CD4-positive, alpha-beta T cell treated with Interleukin-10 for 1 hour (primary cell): ENCODE measurements at places on chromosomes 6 and 20.

DNA sequence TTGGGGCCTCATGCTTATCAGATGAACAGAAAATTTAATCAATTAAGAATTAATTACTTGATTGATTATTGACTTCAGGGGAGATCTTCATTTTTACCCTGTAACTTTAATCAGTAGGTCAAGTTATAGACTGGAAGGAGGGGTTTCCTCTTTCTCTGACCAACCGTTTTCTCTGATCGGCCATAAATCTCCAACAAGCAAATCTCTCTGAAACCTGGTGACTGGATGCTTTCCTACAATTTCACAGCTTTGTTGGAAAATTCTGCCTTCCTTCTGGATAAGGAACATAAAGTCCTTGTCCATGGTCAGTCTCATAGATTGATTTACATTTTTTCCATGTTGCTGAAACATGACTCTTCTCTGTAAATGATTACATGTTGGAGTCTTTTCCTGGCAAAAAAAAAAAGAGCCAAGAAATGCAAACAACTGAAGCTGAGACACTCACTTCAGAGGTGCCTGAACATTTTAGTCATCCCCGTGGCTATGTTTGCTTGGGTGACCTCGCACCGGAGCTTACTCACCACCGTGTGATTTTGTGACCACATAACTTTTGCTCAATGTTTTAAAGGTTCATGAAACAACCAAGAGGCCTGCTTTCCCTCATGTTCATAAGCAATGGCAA, 31.0 kb downstream of the IRF4 start:
- DNase-seq = no peak

- no peak for DNase-seq
Observed at GRCh38 chr6:169452117-169452868, 198.6 kb upstream of the THBS2 start.

DNA sequence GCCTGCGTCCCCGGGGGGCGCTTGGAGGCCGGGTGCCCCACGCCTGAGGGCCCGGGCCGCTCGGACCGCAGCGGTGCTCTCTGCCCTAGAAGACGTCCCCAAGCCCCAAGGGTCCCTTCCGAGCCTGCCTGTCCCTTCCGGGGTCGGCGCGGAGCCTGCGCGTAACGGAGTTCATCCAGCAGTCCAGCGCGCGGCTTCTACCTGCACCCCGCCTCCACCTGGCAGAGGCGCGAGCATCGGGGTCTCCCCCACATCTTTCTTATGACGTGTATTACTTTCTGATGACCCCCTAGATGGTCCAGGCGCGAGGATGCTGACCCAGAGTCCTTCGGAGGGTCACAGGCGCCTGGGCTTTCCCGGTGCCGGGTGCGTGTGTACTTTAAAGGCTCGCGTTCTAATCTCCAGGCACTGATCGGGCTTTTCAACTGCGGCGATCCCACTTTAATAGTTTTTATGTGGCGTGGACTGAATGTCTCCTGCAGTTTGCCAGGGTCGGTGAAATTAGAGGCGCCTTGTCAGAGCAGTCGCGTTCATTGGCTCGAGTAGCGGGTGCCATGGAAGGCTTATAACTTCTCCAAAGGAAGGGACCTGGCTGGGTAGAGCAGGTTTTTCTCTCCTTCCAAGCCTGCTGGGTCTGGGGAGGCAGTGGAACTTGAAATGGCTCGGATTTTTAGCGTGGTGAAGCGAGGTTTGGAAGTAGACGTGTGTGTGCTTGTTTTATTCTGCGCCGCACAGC, 912 bp downstream of the EYA4 start:
- no peak for DNase-seq

DNA sequence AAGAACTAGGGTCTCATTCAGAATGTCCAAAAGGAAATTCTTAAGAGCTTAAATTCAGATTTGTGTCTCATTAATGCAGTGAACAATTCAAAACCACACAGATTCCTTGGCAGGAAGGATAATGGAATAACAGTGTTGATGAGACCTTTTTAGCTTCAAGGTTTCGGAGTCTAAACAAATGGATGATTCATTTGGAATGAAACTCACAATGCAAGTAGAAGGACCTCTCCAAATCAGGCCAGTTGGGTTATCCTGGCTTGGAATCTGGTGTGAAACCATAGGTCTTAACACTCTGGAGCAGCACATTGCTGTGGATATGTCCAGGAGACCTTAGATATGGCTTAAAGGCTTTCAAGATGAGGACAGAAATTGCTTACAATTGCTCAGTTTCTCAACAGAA, 44.9 kb downstream of the KCTD20 start:
- DNase-seq = no peak

DNA sequence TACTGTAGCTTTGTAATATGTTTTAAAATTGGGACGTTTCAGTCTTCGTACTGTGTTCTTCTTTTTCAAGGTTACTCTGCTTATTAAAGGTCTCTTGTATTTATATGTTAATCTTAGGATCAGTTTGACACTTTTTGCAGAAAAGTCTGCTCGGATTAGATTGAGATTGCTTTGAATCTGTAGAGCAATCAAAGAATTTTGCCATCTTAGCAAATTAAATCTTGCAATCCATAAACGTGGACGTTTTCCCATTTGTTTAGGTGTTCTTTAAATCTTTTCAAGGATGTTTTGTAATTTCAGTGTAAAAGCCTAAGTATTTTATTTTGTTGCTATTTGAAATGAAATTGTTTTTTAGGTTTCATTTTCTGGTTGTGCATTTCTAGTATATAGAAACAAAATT, 78.0 kb upstream of the GTSF1L start:
- DNase-seq = no peak

DNA sequence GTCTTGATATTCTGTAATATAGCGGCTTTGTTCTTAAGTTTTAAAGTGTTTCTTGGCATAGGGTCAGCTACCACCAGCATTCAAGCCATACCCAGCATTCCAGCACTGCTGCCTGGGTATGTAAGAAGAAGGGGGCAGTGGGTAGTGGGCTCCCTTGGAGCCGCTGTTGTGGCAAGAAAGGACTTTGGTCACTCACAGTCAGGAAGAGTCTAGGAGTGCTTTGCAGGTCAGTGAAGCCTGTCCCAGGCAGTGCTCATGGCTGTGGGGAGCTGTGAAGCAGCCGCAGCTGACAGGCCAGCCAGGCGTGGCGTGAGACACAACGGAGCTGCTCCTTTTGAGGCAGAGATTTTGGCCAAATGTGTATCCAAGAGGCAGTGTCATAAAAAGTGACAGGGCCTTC, 512.0 kb downstream of the CDKAL1 start:
- no peak for DNase-seq

DNA sequence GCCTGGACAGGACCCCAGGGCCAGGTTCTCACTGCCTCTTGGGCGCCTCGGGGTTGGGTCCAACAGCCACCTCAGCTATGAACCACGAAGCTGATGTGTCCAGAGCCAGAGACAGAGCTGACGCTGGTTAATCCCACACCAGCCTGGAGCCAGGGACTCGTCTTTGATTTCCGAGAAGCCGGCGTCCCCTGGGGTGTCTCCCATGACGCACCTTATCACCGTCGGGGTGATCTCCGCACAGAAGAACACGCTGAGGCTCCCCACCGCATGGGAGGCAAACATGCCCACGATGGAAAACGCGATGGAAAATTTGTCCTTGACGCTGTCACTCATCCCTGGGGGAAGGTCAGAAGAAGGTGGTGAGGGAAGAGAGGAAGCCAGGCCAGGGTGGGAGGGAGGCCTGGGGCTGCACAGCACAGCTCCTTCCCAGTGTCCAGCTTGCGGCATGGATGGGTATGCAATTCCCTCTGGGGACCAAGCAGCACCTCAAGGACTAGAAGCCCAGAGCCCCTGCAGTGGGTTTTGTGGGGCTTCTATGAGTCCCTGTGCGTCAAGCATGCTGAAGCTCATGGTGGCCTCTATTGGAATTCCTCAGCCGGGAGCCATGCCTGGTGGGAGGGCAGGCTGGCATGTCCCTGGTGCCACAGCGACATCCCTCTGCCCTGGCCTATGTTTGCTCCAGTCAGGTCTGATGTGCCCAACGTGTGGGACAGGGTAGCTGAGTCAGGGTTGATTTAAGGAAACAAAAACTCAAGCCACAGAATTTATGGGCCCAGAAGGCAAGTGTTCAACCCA, 25.1 kb downstream of the PSMG4 start:
- no peak for DNase-seq

GRCh38 chr6:142651384-142651783, 293.6 kb downstream of the HIVEP2 start:
- no peak for DNase-seq

DNA sequence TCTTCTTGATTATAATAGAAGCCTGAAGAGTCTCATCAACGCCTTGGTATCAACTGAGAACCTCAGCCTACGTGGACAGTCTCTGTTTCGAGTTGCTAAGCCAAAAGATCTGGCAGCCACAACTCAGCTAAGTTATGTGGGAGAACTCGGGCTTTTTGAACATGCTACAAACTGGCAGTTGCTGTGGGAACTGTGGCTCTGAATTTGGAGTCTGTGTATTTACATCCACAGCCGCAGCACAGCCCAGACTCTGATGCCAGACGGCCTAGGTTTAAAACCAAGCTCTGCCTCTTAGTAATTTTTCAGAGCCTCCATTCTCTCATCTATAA, 35.8 kb downstream of the RIPOR2 start:
- peak; percentile 23 for DNase-seq

GRCh38 chr6:151060766-151061531, 178.8 kb upstream of the AKAP12 start:
- DNase-seq = no peak

GRCh38 chr6:145882121-145882531, 67.5 kb upstream of the FBXO30 start:
- no peak for DNase-seq

DNA sequence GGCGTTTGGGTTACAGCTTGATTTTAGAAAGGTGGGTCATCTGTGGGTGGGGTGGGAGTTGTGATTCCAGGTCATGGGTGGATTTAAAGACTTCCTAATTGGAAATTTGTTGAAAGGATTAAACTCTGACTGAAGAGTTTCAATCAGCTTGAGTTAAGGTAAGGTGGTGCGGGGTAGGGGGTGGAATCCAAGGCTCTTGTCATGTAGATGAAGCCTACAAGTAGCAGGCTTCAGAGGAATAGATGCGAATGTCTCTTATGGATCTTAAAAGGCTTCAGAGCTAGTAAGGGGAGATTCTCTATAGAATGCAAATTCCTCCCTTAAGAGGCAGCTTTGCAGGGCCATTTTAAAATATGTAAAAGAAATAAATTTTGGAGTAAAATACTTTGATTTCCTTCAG, 645.3 kb downstream of the FRK start:
- no peak for DNase-seq

DNA sequence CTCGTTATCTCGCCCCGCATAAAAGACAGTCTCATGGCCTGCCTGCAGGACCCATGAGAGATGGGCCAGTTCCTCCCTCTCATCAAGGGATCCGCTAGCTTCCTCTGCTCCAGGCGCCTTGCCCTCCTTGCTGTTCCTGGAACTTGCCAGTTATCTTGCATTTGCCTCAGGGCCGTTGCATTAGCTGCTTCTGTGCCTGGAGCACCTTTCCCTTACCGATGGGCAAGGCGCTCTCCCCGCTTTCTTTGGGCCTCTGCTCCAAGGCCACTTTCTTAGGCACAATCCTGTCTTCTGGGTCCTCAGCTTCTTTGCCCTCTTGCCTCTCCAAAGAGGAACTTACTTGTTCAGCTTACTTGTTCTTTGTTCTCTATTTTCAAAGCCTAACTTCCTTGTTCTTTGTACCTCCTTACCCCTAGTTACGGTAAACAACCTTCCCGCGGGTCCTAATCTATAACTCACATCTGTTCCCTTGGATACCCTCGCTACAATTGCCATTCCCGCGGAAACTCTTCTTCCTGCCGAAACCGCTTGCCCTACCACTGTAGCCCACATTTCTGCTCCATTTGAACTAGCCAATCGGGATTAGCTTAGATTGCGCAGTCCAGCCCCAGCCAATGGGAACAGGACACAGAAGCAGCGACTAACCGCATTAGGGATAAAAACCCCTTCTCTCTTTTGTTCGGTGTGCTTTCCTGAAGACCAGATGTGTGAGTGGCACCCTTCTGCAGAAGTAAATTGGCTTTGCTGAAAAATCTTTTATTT, 887 bp upstream of the NSFL1C start:
- DNase-seq = peak; percentile 40

DNA sequence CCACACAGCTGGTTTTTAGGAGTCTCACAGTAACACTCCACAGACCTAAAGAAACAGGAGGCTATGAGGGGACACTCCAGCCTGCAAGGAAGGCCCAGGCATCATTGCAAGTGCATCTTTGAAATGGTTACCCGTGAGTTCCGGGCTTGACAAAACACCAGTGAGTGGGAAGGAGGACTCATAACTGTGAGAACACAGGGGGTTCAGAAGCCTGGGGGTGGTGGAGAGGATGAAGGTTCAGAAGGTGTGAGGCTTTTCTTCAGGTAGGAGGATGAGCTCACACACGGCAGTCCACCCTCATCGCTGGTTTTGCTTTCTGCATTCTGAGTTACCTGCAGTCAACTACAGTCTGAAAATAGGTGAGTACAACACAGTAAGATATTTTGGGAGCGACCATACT, 39.9 kb downstream of the MAP7 start:
- DNase-seq = no peak
